Stimulated activated CD4-positive, alpha-beta T cell treated with anti-CD3 and anti-CD28 coated beads, Interleukin-1b, Interleukin-23, amount 100 ng/mL, for 1 hour (primary cell): ENCODE measurements at places on chromosomes 4 and X.
A peak's percentile ranks its signal among the peaks of the same experiment; 100 is the strongest.

- no peak for DNase-seq
These were observed 96.2 kb downstream of the RBM46 start for GRCh38 chr4:154877110-154877760.

- peak; percentile 3 for DNase-seq
These were observed 21.8 kb downstream of the CMC4 start for GRCh38 chrX:155048977-155049619.

GRCh38 chr4:149999485-150000074 is 78.7 kb upstream of the DCLK2 start:
- no peak for DNase-seq

DNA sequence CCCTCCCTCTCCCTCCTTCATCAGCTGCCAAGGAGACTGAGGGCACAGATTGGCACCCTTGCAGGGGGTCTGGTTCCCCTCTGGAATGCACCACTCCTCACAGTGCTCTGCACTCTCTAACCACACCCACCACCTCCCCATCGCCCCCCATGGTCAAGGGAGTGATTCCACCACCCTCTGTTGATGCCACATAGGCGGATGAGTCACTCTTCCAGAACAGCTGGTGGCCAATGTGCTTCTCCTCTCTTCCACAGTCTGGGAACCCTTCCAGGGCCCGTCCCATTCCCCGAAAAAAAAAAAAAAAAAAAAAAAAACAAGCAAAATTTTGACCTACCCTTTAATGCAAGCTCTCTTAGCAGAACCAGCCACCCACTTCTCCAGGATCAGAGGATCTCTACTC is 341.3 kb upstream of the KLF3 start:
- no peak for DNase-seq

DNA sequence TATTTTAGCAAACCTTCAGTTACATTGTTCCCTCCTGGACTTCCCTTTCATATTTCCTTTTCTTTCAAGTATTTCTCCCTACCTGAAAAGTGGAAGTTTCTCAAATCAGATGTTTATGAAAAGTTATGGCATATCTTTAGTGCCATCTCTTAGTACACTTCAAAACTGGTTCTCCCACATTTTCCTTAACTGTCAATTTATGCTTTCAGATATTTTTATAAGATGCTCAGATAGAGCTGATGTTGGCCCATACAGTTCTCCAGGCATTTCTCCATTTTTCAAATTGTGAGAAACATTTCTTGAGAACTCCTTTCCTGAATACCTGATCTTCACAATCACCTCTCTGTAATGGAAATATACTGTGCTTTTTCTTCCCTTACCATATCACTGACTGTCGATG is 32.5 kb upstream of the AP1AR start:
- no peak for DNase-seq

GRCh38 chr4:98976716-98977115 is 18.8 kb upstream of the METAP1 start:
- DNase-seq = no peak
